Breast epithelium (tissue), 4 donors: ENCODE measurements at places on chromosomes 4 and X.

DNA sequence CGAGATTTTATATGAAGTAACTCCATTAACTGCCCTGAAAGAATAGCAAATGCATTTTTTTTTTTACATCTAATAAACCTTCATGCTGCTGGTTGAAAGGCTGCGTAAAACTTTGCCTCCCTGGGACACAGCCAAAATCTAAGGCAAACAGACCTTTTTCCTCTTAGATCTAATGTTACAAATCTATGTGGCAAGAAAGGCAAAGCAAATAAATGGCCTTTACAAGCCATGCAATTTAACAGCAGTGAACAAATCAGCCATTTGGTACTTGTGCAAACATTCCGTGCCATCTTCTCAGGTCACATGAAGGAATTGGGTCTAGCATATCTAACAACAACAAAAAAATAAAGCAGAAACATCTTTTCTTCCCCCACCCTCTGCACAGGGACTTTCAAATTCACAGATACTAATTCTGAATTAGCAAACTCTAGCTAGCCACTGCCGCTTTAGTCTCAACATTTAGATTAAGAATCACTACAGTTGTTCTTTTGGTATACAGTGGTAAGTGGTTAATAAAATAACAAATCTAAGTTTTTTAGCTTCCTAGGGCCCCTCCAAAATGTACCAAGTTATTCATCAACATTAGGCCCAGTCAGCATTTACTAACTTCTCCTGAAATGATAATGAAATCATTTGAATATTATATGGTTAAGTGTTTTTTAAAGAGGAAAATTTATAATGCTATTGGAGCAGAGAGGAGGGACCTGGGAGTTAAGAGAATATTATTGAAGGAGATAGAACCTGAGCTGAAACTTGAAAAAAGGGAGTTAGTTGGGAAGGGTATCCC is 593.8 kb downstream of the SMARCA1 start:
- no peak overlapping the region for H3K4me3 ChIP-seq
- H3K27me3 ChIP-seq, result no peaks in the 10 kb centered on the region
- no peak overlapping the region for H3K27ac ChIP-seq
- no peak for DNase-seq
- no peaks in the 10 kb centered on the region for H3K36me3 ChIP-seq

- H3K4me3 ChIP-seq, result no peak overlapping the region
- H3K27ac ChIP-seq, result no peak overlapping the region
These were observed 92.7 kb downstream of the LARP1B start for GRCh38 chr4:128153800-128154199.

- H3K27me3 ChIP-seq, result no peaks in the 10 kb centered on the region
- H3K36me3 ChIP-seq, result no peaks in the 10 kb centered on the region
- H3K4me1 ChIP-seq, result no peaks in the 10 kb centered on the region
- no peak overlapping the region for H3K27ac ChIP-seq
These were observed 9.3 kb downstream of the TACC3 start for GRCh38 chr4:1730532-1731135.

DNA sequence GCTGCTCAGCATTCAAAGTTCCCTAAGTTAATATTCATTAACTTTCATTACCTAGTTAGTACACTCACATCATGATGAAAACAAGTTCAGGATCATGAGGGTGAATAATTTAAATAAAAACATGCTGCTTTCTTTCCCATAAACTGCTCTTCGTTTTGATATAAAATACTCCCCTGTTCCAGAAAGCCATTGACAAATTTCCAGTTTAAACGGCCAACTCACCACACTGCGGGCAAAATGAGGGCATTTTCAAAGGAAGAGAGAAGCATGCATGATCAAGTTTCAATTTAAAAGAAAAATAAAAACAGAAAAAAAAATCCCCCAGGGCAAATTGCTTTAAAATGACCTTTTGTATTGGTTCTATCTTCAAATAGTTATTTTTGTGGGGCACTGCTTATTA is 69.6 kb downstream of the EPHA5 start:
- H3K27me3 ChIP-seq, result no peaks in the 10 kb centered on the region
- H3K27ac ChIP-seq, result no peak overlapping the region
- no peaks in the 10 kb centered on the region for H3K4me1 ChIP-seq
- no peak overlapping the region for H3K4me3 ChIP-seq

- no peak for DNase-seq
- H3K4me3 ChIP-seq, result no peak overlapping the region
- no peaks in the 10 kb centered on the region for H3K36me3 ChIP-seq
- H3K27ac ChIP-seq, result no peak overlapping the region
These were observed 102.5 kb upstream of the GALNTL6 start for GRCh38 chr4:171710743-171711142.

DNA sequence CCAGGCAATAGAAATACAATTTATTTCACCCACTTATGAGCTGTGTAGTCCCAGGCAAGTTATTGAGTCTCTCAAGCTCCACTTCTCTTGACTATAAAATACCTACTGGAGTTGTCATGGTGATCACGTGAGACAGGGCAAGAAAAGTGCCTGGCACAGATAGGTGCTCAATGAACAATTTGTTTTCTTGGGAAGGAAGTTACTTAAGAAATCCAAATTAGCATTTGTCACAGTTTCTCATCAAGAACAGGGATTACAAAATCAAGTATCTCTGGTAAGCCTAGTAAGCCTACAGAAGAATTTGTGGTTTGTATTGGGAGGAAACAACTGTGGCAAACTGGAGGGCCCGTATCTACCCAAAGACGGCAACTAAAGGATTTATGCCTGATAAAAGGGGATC is 37.5 kb upstream of the RASGEF1B start:
- H3K27ac ChIP-seq, result no peak overlapping the region
- H3K4me3 ChIP-seq, result no peak overlapping the region
- H3K27me3 ChIP-seq, result no peaks in the 10 kb centered on the region
- DNase-seq, result no peak
- no peaks in the 10 kb centered on the region for H3K36me3 ChIP-seq

- no peaks in the 10 kb centered on the region for H3K36me3 ChIP-seq
- H3K4me1 ChIP-seq, result peaks cover 10% of the 10 kb centered on the region
- H3K4me3 ChIP-seq, result peak overlapping the region; percentile 81
- DNase-seq, result no peak
- H3K27ac ChIP-seq, result peak overlapping the region; percentile 95
- no peaks in the 10 kb centered on the region for H3K27me3 ChIP-seq
These were observed 1.5 kb downstream of the USP38 start for GRCh38 chr4:143186212-143186611.

- H3K4me1 ChIP-seq, result no peaks in the 10 kb centered on the region
- DNase-seq, result no peak
- no peaks in the 10 kb centered on the region for H3K36me3 ChIP-seq
- no peak overlapping the region for H3K27ac ChIP-seq
These were observed 181.0 kb upstream of the MAMLD1 start for GRCh38 chrX:150182161-150182560.

DNA sequence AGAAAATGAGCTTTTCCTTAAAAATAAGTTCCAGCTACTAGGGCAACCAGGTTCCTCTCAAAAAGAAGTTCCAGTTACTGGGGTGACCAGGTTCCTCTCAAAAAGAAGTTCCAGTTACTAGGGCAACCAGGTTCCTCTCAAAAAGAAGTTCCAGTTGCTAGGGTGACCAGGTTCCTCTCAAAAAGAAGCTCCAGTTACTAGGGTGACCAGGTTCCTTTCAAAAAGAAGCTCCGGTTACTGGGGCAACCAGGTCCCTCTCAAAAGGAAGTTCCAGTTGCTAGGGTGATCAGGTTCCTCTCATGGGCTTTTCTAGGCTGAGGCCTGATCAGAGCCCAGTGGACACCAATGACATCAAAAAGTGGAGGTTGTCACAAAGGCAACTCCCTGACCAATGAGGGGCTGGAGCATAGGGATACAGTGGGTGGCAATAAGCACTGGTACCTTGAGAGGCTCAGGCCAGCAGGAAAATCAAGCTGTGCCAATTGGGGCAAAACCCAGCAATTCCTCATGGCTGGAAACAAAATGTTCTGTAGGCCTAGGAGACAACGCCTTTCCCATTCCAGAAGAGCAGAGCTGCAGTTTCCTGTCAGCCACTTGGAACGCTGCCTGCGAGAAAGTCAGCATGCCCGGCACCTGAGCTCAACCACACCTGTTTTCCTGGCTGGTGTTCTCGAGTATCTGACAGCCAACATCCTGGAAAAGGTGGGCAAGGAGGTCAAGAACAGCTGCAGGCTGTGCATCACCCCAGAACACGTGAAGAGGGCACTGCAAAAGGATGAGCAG is 12.3 kb upstream of the SYTL5 start:
- H3K27ac ChIP-seq, result no peak overlapping the region
- H3K4me1 ChIP-seq, result no peaks in the 10 kb centered on the region
- H3K36me3 ChIP-seq, result no peaks in the 10 kb centered on the region
- H3K27me3 ChIP-seq, result peaks cover 44% of the 10 kb centered on the region

DNA sequence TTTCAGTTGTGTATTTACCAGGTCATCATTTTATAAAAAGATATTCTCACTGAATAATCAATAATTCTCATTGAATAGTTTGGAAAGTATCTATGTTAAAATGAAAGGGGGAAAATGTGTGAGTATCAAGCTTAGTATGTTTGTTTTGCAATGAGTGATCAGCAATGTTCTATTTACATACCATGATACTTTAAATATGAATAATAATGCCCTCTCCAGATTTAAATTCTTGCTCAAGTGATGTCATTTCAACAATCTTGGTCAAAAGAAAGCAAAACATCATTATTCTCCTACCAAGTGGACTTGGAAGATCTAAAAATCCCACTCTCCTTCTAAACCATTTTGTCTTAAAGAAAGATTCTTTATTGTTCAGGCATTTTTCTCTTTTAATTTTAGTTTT is 42.1 kb upstream of the ANKRD50 start:
- no peaks in the 10 kb centered on the region for H3K36me3 ChIP-seq
- no peaks in the 10 kb centered on the region for H3K27me3 ChIP-seq
- H3K4me3 ChIP-seq, result no peak overlapping the region
- no peaks in the 10 kb centered on the region for H3K4me1 ChIP-seq

DNA sequence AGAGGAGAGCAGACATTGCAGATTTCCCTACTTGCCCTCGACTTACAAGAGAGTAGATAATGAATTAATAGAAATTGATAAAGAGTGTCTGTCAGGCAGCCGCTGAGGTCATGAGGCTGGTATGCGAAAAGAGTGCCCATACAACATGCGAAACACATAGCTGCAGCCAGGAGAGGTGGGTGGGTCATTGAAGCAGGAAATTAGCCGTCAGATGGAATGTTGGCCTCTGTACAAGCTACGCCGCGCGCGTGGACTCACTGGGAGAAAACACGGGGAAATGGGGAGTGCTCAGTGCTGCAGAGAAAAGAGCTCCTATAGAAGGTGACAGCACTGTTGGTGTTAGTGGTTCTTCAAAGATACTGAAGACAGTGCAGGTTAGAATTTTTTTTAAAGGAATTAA is 125.1 kb downstream of the RAPGEF2 start:
- no peak for DNase-seq
- H3K27ac ChIP-seq, result peak overlapping the region; percentile 66
- no peaks in the 10 kb centered on the region for H3K36me3 ChIP-seq
- no peaks in the 10 kb centered on the region for H3K4me1 ChIP-seq
- H3K4me3 ChIP-seq, result peak overlapping the region; percentile 50
- H3K27me3 ChIP-seq, result no peaks in the 10 kb centered on the region

GRCh38 chr4:150402871-150403272 is 179.1 kb upstream of the MAB21L2 start:
- H3K27me3 ChIP-seq, result no peaks in the 10 kb centered on the region
- H3K36me3 ChIP-seq, result no peaks in the 10 kb centered on the region
- no peak for DNase-seq
- H3K4me3 ChIP-seq, result no peak overlapping the region
- H3K27ac ChIP-seq, result no peak overlapping the region
- no peaks in the 10 kb centered on the region for H3K4me1 ChIP-seq

GRCh38 chrX:132063334-132063733 is 40.2 kb downstream of the STK26 start:
- no peak overlapping the region for H3K4me3 ChIP-seq
- H3K27ac ChIP-seq, result no peak overlapping the region
- no peaks in the 10 kb centered on the region for H3K4me1 ChIP-seq
- peaks cover 52% of the 10 kb centered on the region for H3K27me3 ChIP-seq
- DNase-seq, result no peak

DNA sequence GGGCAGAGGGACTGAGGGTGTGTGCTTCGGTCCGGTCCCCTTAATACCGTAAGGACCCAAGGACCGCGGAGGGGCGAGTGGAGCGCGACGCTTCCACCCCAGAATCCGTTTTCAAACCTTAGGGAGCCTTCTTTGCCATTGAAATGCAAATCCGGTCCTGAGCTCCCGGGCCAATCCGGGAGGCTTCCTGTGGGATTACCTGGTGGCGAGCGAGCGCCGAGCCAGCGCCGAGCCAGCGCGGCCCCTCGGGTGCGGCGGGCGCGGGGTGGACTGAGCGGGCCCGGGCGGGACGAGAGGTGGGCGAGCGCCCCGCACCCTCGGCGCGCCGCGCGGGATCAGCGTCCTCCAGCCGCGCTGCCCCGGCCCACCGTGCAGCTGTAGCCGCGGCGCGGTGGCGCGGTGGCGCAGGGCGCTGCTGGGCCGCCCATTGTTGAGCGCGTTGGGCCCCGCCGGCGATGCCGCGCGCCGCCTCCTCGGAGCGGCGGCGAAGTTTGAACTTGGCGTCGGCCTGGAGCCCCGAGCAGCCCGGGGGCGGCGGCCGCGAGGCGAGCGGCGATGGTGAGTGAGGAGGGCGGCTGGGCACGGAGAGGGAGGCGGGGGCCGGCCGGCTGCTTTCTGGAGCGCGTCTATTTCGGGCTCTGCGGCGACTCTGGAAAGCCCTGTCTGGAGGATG is 208.7 kb downstream of the SOWAHB start:
- no peaks in the 10 kb centered on the region for H3K36me3 ChIP-seq
- H3K4me3 ChIP-seq, result peak overlapping the region; percentile 41
- no peaks in the 10 kb centered on the region for H3K27me3 ChIP-seq
- H3K4me1 ChIP-seq, result peaks cover 3% of the 10 kb centered on the region

GRCh38 chr4:26344901-26345564 is 24.2 kb downstream of the RBPJ start:
- H3K4me1 ChIP-seq, result peaks cover 2% of the 10 kb centered on the region
- H3K27me3 ChIP-seq, result no peaks in the 10 kb centered on the region
- DNase-seq, result no peak
- H3K36me3 ChIP-seq, result no peaks in the 10 kb centered on the region
- no peak overlapping the region for H3K4me3 ChIP-seq
- H3K27ac ChIP-seq, result no peak overlapping the region

GRCh38 chrX:113726898-113727297 is 857.0 kb upstream of the HTR2C start:
- H3K27me3 ChIP-seq, result no peaks in the 10 kb centered on the region
- no peaks in the 10 kb centered on the region for H3K4me1 ChIP-seq
- no peak overlapping the region for H3K27ac ChIP-seq
- no peak overlapping the region for H3K4me3 ChIP-seq

- DNase-seq, result no peak
- no peaks in the 10 kb centered on the region for H3K36me3 ChIP-seq
These were observed 471.2 kb downstream of the IQCM start for GRCh38 chr4:149344436-149344835.

DNA sequence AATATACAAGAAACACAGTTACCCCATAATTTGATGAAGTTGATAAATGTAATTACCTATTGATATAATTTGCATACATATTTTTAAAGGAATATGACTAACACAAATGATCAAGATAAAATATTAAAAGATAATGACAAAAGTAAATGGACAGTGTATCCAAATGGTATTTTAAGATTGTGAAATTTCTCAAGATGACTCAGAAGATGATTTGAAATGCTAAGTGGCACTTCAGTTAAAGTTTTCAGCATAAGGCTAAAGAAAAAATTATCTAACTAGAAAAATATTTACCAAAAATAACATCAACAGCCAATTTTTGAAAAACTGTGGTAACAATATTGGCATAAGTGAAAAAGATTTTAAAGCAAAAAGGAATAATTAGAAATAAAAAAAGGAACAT is 248.4 kb upstream of the NDST4 start:
- no peaks in the 10 kb centered on the region for H3K4me1 ChIP-seq
- DNase-seq, result no peak
- H3K36me3 ChIP-seq, result no peaks in the 10 kb centered on the region
- no peak overlapping the region for H3K27ac ChIP-seq

- no peaks in the 10 kb centered on the region for H3K27me3 ChIP-seq
- H3K4me1 ChIP-seq, result peaks cover 7% of the 10 kb centered on the region
- no peak overlapping the region for H3K4me3 ChIP-seq
- no peak for DNase-seq
- no peak overlapping the region for H3K27ac ChIP-seq
These were observed 119.0 kb downstream of the REELD1 start for GRCh38 chr4:146333187-146333894.
